ENCODE measurements at places on chromosomes 5 and 9.

- DNase-seq, result no peak
These were observed 4.0 kb upstream of the TRAF2 start for GRCh38 chr9:136882109-136882946.

GRCh38 chr5:107485184-107485583, 185.6 kb downstream of the EFNA5 start:
- DNase-seq, result no peak

- DNase-seq, result no peak
These were observed 41.7 kb upstream of the CLK4 start for GRCh38 chr5:178668579-178668978.

DNA sequence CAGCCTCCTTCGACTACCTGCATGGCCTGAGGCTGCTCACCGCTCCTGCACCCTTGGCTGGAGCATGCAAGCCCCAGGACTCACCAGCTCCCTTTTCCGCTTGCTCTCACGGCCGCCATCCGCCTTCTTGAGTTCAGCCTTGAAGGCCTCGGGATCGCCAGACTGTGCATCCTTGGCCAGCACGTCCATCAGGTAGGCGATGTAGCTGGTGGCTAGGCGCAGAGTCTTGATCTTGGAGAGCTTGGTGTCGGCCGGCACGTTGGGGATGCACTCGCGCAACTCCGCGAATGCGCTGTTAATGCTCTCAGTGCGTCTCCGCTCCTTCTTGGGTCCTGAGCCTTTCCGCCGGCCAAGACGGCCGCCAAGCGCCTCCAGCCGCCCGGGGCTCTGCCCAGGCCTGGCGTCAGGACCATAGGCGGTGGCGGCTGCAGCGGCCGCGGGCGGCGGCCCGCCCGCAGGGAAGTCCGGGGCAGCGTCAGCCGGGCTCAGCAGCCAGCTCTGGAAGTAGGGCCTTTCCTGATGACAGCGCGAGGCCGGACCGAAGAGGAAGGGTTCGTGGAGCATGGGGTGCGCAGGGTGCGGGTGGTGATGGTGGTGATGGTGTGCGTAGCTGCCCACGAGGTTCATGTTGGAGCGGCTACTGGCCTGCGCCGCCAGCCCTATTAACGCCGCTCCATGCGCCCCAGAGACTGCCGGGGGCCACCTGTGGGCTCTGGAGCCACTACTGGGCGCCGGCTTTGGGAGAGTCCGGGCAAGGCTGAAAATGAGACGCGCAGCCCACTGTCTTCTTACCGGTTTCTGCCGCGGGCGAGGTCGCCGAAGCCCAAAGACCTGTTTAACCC, 424 bp downstream of the HAND1 start:
- peak; percentile 21 for DNase-seq

- no peak for DNase-seq
These were observed 113.8 kb downstream of the ANKRD18B start for GRCh38 chr9:33637881-33638280.

GRCh38 chr5:55440188-55440646, 94.5 kb downstream of the PLPP1 start:
- no peak for DNase-seq

DNA sequence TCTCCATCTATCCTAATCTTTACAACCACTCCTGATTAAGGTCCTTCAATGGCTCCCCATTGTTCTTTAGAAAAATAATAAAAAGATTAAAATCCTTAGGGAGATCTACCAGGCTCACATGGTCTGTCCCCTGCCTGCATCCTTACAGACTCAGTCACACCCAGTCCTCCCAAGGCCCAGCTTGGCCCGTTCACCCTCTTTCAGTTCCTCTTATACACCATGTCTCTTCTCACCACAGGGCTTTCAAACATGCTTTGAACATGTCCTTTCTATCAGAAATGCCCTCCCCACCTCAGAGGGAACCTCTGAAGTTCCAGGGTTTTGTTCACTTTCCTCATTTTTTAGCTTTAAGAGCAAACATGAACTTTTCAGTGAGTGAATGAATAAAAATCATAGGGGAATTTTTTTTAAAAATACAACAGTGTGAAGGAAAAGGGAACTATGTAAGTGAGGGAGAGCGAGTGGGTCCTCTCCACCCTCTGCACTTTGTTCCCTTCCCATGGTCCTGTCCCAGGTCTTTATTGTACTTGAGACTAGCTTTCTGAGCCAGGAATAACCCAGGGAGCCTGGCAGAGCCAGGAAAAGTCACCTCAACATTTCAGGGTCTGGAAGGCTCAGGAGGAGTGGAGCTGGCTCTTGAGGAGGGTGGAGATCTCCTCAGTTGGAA, 55.3 kb downstream of the TRPC7 start:
- DNase-seq, result no peak

DNA sequence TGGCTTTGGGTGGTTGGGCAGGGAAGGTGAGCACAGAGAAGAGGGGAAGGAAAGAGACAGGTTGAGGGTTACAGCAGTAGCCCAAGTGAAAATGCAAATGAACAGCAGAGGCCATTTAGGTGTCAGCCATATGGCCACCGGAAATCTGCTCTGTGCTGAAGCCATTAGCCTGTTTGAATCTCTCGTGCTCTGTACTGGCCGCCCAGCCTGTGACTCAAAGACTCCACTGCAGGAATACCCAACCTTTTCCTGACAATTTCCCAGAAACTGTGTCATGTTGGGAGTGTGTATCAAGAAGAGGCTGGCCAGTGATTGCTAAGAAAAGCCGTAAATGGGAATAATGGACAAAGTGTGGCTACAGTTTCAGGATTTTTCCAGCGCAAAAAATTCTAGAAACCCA, 35.9 kb upstream of the RAI14 start:
- peak; percentile 56 for DNase-seq

DNA sequence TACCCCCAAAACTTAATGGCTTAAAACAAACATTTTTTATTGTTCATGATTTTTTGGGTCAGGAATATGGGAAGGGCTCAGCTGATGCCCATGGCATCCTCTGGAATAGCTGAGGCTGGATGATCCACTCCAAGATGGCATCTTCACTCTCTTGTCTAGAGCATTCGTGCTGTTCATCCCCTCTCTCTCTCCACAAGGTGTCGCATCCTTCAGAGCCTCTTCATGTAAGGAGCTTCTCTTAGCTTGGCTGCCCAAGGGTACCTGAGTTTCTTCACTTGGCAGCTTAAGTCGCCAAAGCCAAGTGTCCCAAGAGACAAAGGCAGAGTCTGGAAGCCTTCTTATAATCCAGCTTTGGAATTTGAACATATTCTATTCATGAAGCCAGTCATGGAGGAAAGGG, 294.7 kb downstream of the CHSY3 start:
- peak; percentile 19 for DNase-seq

DNA sequence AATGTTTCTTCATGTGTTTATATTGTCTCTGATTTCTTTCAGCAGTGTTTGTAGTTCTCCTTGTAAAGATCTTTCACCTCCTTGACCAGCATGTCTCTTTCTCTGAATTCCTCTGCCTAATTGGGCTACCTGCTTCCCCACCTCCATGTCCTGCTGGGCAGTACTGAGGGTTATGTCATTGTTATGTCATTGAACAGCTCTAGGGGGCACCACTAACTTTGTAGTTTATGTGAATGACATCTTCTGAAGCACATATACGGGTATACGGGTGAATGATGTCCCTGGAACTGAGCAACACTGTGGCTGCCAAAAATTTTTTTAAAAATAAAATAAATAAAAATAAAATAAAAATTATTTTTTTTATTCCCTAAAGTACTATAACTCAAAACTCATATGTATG, 16.9 kb upstream of the SNCAIP start:
- DNase-seq, result peak; percentile 42

DNA sequence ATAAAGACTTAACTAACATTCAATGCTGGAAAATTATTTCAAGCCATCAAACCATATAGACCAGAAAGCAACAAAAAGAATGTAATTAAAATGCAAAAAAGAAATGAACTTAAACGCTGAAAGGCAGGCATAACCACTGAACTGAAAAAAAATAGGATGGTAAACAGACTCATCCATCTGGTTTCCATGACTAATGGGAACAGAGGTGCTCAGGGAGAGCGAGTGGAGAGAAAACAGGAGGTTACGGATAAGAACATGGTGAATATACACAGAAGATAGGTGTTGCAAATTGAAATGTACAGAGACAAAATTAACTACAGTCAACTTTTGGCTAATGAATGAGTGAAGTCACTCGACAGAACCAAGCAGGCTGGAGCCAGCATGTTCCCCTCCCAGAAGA, 43.5 kb upstream of the RNF38 start:
- no peak for DNase-seq

Measured in cerebellar cortex (tissue), 1 donor.